CD4-positive, CD25-positive, alpha-beta regulatory T cell (primary cell): ENCODE measurements at places on chromosomes 3 and 15. TPM values are rescaled to one million over a fixed set of nuclear protein-coding genes. Genes with fewer than 3 reads are reported as not detected.

- no peak overlapping the region for H3K27ac ChIP-seq
- no peaks in the 10 kb centered on the region for H3K36me3 ChIP-seq
- no peak for DNase-seq
- peaks cover 20% of the 10 kb centered on the region for H3K4me1 ChIP-seq
These were observed 544 bp upstream of the GATM start for GRCh38 chr15:45378913-45379262.

GRCh38 chr15:89340573-89340972, 5.9 kb upstream of the POLG start:
- peaks cover 5% of the 10 kb centered on the region for H3K4me1 ChIP-seq
- peaks cover 2% of the 10 kb centered on the region for H3K27me3 ChIP-seq
- H3K27ac ChIP-seq = no peak overlapping the region
- no peaks in the 10 kb centered on the region for H3K36me3 ChIP-seq
- H3K4me3 ChIP-seq = no peak overlapping the region

- no peak overlapping the region for H3K4me3 ChIP-seq
- no peaks in the 10 kb centered on the region for H3K27me3 ChIP-seq
- peak overlapping the region; percentile 63 for H3K27ac ChIP-seq
- no peaks in the 10 kb centered on the region for H3K36me3 ChIP-seq
- no peak for DNase-seq
These were observed 50.5 kb upstream of the SEC22A start for GRCh38 chr3:123151251-123151705.

DNA sequence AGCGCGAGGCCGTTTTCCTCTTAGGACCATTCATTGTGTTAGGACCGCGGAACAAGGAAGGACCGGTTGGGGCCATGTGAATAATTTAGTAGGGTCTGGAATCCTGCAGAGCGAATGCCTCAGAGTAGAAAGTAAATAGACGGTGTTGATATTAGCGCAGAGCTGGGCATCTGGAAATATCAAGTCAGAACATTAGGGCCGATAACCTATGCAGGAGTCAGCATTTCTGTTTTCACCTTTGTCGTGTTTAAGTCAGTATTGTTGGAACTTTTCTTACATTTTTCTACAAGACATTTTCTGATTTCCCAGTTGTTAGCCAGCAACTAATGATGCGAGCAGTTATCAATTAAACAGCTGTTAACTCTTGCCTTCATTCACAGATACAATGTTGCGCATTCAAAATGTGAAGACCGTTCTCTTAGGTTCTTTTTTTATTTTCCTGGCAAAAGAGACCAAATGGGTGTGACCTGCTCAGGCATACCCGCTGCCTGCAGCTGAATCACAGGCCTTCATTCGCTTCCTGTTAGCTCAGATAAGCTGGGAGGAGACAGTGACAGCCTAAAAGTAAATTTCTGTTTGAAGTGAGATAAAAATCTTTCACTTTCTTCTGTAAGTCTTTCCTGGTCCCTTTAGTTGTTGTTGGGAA, 966 bp upstream of the PKM start:
- peak; percentile 62 for DNase-seq
- no peaks in the 10 kb centered on the region for H3K36me3 ChIP-seq
- peak overlapping the region; percentile 95 for H3K27ac ChIP-seq
- H3K4me1 ChIP-seq = peaks cover 48% of the 10 kb centered on the region
- H3K4me3 ChIP-seq = peak overlapping the region; percentile 79

The ZNF80 gene
- polyA plus RNA-seq = 0.36 TPM

GRCh38 chr15:46344115-46344724, 709.4 kb downstream of the SQOR start:
- DNase-seq = no peak
- no peaks in the 10 kb centered on the region for H3K27me3 ChIP-seq
- H3K36me3 ChIP-seq = no peaks in the 10 kb centered on the region
- no peak overlapping the region for H3K4me3 ChIP-seq
- H3K27ac ChIP-seq = no peak overlapping the region
- no peaks in the 10 kb centered on the region for H3K4me1 ChIP-seq

DNA sequence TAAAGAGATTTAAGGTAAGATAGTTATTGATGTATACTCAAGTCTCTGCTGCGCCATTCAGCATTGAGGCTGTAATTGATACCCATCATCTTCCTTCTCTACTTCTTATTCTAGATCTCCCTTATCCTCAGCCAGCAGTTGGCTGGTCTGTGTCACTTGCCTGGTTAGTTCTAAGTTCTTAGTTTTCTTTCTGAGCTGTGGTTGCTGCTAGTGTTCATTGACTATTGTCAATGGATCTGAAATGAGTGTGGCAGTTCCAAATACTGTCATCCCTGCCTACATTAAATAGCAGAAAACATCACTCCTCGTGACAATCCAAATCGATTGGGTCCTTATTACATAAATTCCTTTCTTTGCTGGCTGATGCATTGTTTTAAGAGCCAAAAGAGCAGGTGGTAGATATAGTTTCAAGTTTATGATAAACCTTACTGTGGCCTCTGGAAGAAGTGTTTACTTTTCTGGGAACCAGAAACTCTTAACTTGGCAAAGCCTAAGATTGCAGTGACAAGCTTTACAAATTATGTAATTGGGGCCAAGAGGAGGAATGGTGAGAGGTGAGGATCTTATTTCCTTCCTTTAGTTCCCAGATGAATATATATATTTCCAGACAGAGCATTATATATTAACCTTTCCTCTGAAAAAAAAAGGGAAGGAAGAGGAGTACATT, 168.0 kb downstream of the GMNC start:
- no peaks in the 10 kb centered on the region for H3K4me1 ChIP-seq
- peaks cover 2% of the 10 kb centered on the region for H3K27me3 ChIP-seq
- no peaks in the 10 kb centered on the region for H3K36me3 ChIP-seq
- H3K27ac ChIP-seq = no peak overlapping the region

GRCh38 chr3:181567311-181568075, 144.2 kb upstream of the SOX2 start:
- DNase-seq = no peak
- H3K4me3 ChIP-seq = no peak overlapping the region

DNA sequence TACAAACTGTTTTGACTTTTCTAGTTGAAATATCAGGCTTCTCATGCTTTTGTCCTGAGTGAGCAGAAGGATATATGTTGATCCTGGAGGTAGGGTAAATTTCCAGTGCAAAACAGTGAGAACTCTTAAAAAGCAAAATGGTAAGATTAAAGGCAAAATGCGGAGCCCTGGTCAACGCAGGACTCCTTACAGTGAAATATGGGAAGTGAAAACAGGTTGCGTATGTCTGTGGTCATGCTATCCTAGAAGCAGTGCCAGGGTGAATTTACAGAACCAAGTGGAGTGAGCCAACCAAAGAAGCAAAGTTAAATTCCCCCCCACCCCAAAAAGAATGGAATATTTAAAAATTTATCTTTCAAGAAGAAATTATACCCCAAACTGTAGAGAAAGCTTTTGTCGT, 256.4 kb downstream of the NR2F2 start:
- H3K36me3 ChIP-seq = no peaks in the 10 kb centered on the region
- H3K4me1 ChIP-seq = no peaks in the 10 kb centered on the region
- no peak overlapping the region for H3K4me3 ChIP-seq
- H3K27me3 ChIP-seq = no peaks in the 10 kb centered on the region

GRCh38 chr15:80491163-80491847, 87.1 kb downstream of the ARNT2 start:
- H3K4me3 ChIP-seq = no peak overlapping the region
- no peaks in the 10 kb centered on the region for H3K36me3 ChIP-seq
- DNase-seq = no peak
- H3K4me1 ChIP-seq = no peaks in the 10 kb centered on the region

- H3K4me3 ChIP-seq = no peak overlapping the region
- H3K4me1 ChIP-seq = no peaks in the 10 kb centered on the region
- H3K27me3 ChIP-seq = peaks cover 4% of the 10 kb centered on the region
- H3K27ac ChIP-seq = no peak overlapping the region
- no peaks in the 10 kb centered on the region for H3K36me3 ChIP-seq
These were observed 19.4 kb downstream of the CDCP1 start for GRCh38 chr3:45126730-45127129.

DNA sequence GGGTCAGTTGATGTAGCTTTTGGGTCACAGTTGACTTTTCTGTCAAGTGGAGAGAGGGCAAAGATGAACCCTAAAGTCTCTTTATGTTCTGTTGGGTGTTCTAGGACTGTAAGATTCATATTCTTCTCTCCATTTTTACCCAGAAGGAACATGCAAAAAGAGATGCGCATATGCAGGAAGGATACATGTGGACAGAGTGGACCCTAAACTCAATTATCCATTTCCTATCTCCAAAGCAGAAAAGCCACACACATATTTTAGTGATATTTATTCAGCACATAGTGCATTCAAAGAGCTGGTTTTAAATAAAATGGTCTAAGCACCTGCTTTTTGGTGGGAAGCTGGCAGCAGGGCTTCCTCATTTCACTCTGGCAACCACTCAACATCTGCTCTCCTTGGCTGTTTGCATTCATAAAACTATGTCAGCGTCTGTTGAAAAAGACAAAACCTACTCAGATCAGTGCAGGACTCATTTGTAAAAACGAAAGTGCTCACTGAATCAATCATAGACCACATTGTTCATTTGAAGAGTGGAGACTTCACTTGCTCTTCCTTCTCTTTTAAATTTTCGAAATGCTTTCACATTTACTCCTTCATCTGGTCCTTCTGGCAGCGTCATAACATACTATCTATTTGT, 96.6 kb downstream of the SEMA6D start:
- no peaks in the 10 kb centered on the region for H3K4me1 ChIP-seq
- no peak overlapping the region for H3K27ac ChIP-seq
- no peaks in the 10 kb centered on the region for H3K36me3 ChIP-seq
- no peak for DNase-seq
- H3K27me3 ChIP-seq = no peaks in the 10 kb centered on the region

The RASGRP1 gene
- polyA plus RNA-seq = 108 TPM

The PEX5L gene
- polyA plus RNA-seq = not detected

The GTF2A2 gene
- 174 TPM for polyA plus RNA-seq

GRCh38 chr15:88912500-88912921, 668 bp downstream of the MFGE8 start:
- H3K4me1 ChIP-seq = peaks cover 25% of the 10 kb centered on the region
- H3K27ac ChIP-seq = peak overlapping the region; percentile 69
- H3K27me3 ChIP-seq = no peaks in the 10 kb centered on the region
- H3K36me3 ChIP-seq = peaks cover 8% of the 10 kb centered on the region

The ANO10 gene
- 8.2 TPM for polyA plus RNA-seq

The CYP1A2 gene
- polyA plus RNA-seq = not detected

GRCh38 chr3:49701388-49702077, 12.2 kb downstream of the RNF123 start:
- H3K4me1 ChIP-seq = no peaks in the 10 kb centered on the region
- H3K4me3 ChIP-seq = no peak overlapping the region
- H3K36me3 ChIP-seq = peaks cover 22% of the 10 kb centered on the region
- no peak for DNase-seq
- no peaks in the 10 kb centered on the region for H3K27me3 ChIP-seq

DNA sequence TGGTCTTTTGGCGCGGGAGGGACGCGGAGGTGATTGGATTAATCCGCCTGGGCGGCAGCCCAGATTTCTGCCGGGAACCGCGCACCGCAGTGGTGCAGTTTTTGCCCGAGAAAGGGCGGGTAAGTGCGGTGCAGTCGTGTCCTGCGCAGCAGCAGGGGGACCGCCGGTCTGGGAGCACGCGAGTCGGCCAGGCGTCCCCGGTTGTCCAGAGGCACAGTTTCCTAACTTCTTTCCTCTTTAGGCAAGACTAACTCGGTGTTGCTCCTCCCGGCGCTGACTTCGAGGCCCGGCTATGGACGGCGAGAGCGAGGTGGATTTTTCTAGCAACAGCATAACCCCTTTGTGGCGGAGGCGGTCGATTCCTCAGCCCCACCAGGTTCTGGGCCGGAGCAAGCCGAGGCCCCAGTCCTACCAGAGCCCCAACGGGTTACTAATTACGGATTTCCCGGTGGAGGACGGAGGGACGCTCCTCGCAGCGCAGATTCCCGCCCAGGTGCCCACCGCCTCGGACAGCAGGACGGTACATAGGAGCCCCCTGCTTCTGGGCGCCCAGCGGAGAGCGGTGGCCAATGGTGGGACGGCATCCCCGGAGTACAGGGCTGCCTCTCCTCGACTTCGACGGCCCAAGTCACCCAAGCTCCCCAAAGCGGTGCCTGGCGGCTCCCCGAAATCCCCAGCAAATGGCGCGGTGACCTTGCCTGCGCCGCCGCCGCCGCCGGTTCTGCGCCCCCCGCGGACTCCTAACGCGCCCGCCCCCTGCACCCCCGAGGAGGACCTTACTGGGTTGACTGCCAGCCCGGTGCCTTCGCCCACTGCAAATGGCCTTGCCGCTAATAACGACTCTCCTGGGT, 736 bp downstream of the ARHGEF26 start:
- peaks cover 13% of the 10 kb centered on the region for H3K4me1 ChIP-seq
- DNase-seq = no peak
- no peaks in the 10 kb centered on the region for H3K36me3 ChIP-seq
- peaks cover 31% of the 10 kb centered on the region for H3K27me3 ChIP-seq

GRCh38 chr3:31550452-31551251, 17.9 kb downstream of the STT3B start:
- H3K27ac ChIP-seq = peak overlapping the region; percentile 6
- no peaks in the 10 kb centered on the region for H3K36me3 ChIP-seq
- DNase-seq = peak; percentile 46

The APOD gene
- polyA plus RNA-seq = not detected

DNA sequence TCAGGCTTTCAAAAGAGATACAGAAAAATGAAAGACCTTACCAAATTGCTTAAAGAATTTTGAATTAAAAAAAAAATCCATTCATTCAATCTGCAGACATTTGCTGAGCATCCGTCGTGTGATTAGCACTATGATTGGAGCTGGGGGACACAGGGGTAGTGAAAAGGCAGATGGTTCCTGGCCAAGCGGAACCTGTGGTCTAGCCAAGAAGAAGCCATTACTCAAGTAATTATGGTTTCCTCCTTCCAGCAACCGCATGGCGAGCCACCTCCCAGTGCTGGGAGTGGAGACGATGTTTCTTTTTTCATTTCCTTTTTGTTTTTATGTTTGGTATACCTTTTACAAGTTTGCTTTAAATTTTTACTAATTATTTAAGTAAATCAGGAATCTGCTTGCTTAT, 140.2 kb downstream of the CACNA2D3 start:
- H3K27ac ChIP-seq = no peak overlapping the region
- no peaks in the 10 kb centered on the region for H3K27me3 ChIP-seq
- H3K4me1 ChIP-seq = no peaks in the 10 kb centered on the region
- no peak overlapping the region for H3K4me3 ChIP-seq

DNA sequence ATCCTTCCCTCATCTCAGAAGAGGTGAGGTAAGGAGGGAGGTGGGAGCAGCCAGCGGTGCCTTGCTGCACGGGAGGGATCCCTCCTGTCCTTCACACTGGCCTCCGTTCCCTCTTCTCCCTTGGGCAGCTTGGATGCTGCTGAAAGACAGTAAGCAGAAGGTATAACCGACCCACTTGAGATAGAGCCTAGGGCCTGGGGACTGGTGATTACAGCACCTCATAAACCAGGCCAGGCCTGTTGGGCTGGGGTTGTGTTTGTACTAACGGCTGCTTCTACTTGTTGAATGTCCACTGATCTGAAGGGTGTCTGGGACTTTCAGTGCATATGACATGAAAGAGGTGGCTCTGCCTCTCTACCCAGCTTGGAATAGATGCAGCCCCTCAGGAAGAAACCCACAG, 25.0 kb downstream of the SEMA6D start:
- no peaks in the 10 kb centered on the region for H3K36me3 ChIP-seq
- DNase-seq = no peak
- no peak overlapping the region for H3K27ac ChIP-seq

The TNFSF10 gene
- polyA plus RNA-seq = 58.0 TPM

The TMC3 gene
- not detected for polyA plus RNA-seq

GRCh38 chr3:194951931-194952582, 266.4 kb downstream of the FAM43A start:
- H3K4me1 ChIP-seq = no peaks in the 10 kb centered on the region
- H3K27me3 ChIP-seq = peaks cover 2% of the 10 kb centered on the region
- no peaks in the 10 kb centered on the region for H3K36me3 ChIP-seq
- H3K4me3 ChIP-seq = no peak overlapping the region
- no peak overlapping the region for H3K27ac ChIP-seq

The ACKR2 gene
- polyA plus RNA-seq = not detected
